HTR-8/SVneo (cell line): ENCODE measurements at places on chromosomes 4 and X.

- no peak for DNase-seq
Observed at GRCh38 chr4:56648021-56648823, 32.9 kb downstream of the HOPX start.

GRCh38 chr4:151319490-151319889 is 5.9 kb downstream of the SH3D19 start:
- no peak for DNase-seq

DNA sequence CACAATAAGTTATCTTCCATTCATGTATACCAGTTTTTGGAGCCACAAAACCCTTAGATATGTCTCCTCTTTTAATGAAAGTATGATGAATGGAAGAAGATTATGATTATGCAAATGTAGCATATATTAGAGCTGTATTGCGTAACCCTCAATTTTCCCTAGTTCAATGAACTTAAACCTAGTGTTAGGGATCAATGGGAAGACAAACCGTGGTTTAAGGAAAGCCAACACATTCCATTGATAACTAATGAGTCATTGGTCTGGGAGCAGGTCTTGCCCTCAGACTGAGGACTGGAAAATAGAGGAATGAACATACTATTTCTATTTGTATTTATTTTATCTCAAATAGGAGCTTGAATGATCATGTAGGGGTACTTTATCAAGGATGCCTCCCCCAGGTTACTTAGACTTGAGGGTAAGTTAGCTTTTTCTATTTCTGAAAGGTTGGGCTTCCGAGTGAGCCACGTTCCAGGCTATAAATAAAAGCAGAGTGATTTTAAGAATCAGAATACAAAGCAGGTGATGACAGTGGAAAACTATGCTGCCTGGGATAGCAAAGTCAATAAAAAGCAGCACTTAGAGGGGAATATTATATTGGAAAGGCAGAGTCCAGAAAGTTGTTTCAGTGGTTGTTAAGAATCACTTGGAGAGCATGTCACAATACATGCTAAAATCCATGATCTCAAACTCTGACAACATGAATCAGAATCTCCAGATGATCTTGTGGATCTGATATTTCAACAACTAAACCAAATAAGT is 356.0 kb downstream of the ADAM29 start:
- peak; percentile 10 for DNase-seq

DNA sequence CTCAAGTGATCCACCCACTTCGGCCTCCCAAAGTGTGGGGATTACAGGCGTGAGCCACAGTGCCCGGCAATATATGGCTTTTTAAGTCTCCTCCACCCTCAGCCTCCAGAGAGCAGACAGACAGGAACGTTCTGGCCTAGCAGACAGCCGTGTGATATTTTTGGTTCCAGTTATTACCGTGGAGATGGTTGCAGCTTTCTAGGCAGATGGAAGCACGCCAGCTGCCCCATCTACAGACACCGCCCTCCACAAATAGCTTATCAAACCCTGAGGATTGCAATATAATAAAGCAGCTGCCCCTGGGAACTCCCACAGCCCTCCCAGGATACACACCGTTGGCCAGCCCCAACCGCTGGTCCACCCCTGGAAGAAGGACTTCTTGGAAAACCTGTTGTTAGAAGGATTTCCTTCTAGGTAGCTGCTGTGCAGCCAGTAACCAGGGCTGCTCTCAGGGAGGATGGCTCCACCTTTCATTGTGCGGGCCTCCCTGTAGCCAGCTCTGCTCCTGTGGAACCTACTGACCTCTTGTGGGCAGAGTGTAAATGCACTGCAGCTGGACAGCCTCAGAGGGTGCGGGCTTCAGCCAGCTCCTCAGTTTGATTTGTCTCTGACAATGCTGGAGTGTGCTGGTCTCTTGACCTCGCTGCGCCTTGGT is 44.0 kb downstream of the SLC25A5 start:
- DNase-seq = peak; percentile 79

DNA sequence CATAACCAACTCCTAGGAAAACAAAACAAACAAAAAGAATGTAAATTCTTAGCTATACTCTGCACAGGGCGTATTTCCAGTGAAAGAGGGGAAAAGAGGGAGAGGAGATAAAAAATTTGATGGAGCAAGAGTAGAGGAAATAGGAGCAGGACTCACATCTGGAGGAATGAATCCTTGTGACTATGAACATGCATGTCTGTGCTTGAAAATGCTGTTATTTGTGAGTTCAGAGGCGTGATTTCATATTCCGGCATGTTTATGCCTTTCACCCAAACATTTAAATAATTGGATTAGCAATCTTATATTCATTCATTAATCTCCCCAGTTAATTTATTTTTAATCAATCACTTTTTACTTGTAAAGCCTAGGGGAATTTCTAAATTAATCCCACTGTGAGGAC is 11.2 kb upstream of the NUDT11 start:
- DNase-seq = no peak

DNA sequence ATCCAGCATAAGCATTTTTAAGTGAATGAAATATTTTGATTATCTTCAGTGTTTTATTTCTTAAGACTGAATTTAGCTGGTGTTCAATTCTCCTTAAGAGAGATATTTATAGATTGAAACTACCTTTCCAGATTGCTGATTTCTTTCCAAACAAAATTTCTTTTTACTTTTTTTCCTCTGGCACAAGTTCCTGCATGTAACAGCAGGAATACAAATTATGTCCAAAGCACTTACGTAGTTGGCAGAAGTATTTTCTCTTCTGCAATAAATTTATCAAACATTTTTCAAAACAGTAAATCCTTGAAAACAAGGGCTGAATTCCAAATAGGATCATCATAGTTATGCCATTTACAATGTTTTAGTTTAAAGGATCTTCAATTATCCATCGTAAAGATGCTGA is 412.6 kb downstream of the IQCM start:
- DNase-seq = no peak
